ENCODE measurements at places on chromosomes 2 and 18. TPM values are rescaled to one million over a fixed set of nuclear protein-coding genes. Genes with fewer than 3 reads are reported as not detected.

- no peak for DNase-seq
These were observed 29.6 kb upstream of the SLC30A6 start for GRCh38 chr2:32136097-32136496.

GRCh38 chr2:15711126-15711860, 119.6 kb downstream of the DDX1 start:
- no peak for DNase-seq

The ASXL3 gene
- 4.3 TPM for total RNA-seq

- no peak for DNase-seq
These were observed 209.1 kb downstream of the RAD51AP2 start for GRCh38 chr2:17309181-17309580.

GRCh38 chr2:31282634-31283033, 48.7 kb downstream of the EHD3 start:
- no peak for DNase-seq

- DNase-seq = no peak
These were observed 34.3 kb upstream of the C18orf32 start for GRCh38 chr18:49521216-49521835.

The GKN2 gene
- not detected for total RNA-seq

The NYAP2 gene
- not detected for total RNA-seq

DNA sequence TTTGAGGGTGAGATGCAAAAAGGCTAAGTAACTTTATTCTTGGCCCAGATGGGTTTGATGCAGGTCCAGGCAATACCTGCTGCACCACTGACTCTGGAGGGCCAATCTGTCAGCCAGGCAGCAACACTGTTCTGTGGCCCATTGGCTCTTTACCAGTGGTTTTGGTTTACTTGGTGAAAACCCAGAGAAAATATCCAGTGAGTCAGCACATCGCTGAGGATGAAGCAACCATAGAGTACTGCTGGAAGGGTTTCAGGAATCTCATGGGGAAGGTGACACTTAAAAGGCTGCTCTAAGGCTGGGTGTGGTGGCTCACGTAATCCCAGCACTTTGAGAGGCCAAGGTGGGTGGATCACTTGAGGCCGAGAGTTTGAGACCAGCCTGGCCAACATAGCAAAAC, 192.5 kb upstream of the FAM98A start:
- no peak for DNase-seq

- DNase-seq = no peak
These were observed 13.7 kb upstream of the ST3GAL5 start for GRCh38 chr2:85902496-85902895.

DNA sequence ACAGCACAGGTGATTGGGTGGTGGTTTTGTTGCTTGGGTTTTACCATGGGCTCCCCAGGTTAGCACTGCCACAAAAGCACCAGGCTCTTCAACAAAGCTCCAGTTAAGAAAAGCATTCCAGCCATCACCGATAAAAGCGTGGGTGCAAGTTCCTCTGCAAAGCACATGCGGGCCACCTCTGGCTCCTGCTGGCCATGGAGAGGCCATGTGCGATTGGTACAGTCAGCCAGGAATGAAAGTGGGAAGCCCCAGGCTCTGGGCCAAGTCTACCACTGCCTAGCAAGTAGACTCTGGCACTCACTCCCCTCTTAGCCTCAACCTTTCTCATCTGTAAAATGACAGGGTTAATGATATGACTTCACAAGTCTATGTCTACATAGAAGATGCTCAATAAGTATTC, 36.0 kb downstream of the BCL11A start:
- no peak for DNase-seq

DNA sequence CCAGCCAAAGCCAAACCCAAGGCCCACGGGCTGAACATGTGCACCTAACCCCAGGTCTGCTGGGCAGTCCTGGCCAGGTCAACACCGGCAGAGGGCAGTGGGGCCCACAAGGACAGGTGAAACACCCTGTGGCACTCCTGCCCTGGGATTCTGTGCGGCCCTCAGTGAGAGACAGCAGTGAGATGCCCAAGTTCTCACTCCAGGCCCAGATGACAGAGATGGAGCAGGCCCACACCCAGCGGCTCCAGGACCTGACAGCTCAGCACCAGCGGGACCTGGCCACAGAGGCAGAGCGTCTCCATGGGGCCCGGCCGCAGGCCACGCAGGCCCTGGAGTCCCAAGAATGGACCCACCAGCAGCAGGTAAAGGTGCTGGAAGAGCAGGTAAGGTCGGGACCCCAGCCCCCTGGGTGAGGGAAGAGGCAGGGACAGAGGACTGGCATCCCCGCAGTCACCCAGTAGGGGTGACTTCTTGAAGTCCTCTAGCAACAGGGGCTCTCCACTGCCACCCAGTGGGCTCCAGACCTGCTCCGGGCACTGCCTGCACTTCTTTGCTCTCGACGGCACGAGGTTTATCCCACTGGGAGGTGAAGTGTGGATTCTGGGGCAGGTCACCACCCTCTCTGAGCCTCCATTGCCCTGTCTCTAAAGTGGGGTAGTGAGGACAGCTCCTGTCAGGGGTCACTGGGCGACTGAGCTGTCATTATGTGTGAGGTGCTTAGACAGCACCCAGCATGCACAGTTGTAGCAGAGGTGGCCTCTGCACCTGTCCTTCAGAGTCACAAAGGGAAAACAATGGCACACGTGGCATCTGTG, 8.8 kb upstream of the SNED1 start:
- DNase-seq = peak; percentile 61

The SULT1C4 gene
- 3.2 TPM for total RNA-seq

The TMEM169 gene
- 0.15 TPM for total RNA-seq

GRCh38 chr2:147933931-147934330, 86.6 kb downstream of the ORC4 start:
- DNase-seq = no peak

DNA sequence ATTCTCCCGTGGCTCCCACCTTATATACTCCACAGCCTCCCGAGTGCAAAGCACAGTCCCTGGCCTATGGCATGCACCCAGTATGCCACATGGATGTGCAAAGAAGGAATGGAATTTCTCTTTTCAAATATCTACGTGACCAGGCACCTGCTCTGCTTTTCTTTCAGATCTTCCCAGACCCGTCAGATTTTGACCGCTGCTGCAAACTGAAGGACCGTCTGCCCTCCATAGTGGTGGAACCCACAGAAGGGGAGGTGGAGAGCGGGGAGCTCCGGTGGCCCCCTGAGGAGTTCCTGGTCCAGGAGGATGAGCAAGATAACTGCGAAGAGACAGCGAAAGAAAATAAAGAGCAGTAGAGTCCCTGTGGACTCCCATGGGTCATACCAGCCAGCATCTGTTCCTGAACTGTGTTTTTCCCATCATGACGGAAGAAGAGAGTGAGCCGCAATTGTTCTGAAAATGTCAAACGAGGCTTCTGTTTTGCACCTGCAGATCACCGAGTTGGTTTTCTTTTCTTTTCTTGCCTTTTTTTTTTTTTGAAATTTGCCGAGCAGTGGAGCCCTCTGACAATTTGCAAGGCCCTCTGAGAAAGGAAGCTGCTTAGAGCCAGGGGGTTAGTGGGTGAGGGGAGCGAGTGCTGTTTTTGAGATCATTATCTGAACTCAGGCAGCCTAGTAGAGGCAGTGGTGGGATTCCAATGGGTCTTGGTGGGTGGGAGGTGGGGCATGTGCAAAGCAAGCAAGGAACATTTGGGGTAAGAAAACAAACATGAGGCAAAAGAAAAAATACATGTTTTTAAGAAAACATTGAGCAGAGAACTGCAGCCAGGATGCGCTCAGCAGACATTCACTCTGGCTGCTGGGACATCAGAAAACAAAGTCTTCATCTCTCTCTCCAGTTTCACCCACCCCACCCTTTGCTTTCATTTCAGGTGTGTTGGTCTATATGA, 26.2 kb downstream of the LBH start:
- no peak for DNase-seq

DNA sequence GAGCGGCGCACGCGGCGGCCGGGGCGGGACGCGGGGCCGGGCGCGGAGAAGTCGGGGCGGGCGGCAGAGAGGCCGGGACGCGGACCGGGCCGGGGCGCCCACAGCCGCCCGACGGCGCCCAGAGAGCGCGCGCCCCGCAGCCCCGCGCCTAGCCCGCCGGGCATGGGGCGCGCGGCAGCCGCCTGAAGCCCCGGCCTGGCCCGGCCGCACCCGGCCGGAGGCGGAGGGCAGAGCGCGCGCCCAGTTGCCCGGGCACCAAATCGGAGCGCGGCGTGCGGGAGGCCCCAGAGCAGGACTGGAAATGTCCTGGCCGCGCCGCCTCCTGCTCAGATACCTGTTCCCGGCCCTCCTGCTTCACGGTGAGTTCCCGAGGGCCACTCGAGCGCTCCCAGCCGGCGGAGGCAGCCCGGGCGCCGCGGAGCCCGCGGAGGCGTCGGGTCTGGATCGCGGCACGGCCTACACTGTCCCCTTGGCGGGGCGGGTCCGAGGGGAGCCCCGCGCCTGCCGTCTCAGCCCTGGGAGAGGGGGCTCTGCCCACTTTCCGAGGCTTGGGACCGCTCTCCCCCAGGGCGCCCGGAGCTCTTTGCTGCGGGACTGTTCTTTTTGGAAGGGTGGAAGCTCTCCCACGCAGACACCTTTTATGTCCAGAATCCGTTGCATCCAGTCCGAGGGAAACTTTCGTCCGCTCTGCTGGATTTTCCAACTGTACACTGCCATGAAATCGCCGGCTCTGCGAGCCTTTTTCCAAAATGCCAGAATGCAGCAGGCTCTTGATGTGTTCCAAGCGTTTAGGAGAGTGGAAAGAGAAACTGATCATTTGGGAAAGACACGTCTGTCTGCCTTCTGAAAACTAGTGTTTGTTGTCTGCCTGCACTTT, 484 bp downstream of the APCDD1 start:
- peak; percentile 57 for DNase-seq

- DNase-seq = no peak
These were observed 52.1 kb downstream of the RBBP8 start for GRCh38 chr18:22985250-22985649.

The GCA gene
- 9.5 TPM for total RNA-seq

All from left ventricle myocardium superior (tissue), 1 donor.